ENCODE measurements at places on chromosomes 5 and 9.
A peak's percentile ranks its signal among the peaks of the same experiment; 100 is the strongest.

- H3K27me3 ChIP-seq: no peaks in the 10 kb centered on the region
- no peak overlapping the region for H3K27ac ChIP-seq
- H3K4me3 ChIP-seq: no peak overlapping the region
- no peak for DNase-seq
- H3K36me3 ChIP-seq: no peaks in the 10 kb centered on the region
Measured at GRCh38 chr5:91898019-91898418, 514.9 kb upstream of the ARRDC3 start.

DNA sequence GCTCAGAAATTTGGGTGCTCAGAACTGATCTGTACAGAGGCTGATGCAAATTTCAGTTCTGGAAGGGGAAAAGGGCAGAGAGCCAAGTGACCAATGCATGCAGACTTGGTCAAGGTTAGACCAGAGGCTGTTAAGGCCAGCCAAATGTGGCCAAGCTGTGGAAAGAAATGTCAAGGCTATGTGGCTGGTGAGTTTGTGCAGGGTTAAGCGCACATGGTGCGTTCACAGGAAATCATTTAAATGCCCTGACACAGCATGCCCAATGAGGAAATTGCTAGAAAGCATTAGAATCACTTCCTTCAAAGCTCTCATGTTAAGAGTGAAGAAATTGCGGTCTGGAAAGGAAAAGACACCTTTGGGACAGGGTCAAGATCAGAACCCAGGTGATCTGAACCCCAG, 58.0 kb downstream of the PTPN3 start:
- H3K27me3 ChIP-seq: no peaks in the 10 kb centered on the region
- no peak overlapping the region for H3K27ac ChIP-seq
- DNase-seq: peak; percentile 3
- no peaks in the 10 kb centered on the region for H3K36me3 ChIP-seq
- no peaks in the 10 kb centered on the region for H3K4me1 ChIP-seq

DNA sequence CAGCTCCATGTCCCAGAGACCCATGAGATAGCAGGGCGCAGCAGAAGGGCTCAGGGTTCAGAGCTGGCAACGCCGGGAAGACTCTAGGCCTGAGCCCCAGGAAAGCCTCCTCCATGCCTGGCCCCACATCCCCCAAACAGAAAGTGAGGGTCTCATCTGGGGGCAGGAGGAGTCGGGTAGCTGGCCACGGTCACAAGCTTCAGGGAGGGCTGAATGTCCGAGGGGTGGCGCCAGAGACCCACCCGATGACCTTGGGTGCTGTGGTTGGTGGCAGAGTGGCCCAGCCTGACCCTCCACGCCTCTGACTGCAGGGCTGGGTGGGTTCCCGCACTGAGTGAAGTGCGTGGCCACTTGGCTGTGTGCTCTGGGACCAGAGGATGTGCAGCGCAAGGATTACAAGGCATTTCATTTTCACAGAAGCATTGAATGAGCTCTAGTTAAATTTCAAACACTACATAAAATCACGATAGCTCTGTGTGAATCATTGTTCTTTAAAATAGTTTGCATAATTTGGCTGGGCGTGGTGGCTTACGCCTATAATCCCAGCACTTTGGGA, 3.0 kb downstream of the C8G start:
- no peaks in the 10 kb centered on the region for H3K27me3 ChIP-seq
- no peak overlapping the region for H3K4me3 ChIP-seq
- H3K4me1 ChIP-seq: peaks cover 16% of the 10 kb centered on the region
- H3K36me3 ChIP-seq: peaks cover 4% of the 10 kb centered on the region

- no peak overlapping the region for H3K27ac ChIP-seq
- H3K27me3 ChIP-seq: no peaks in the 10 kb centered on the region
- no peak overlapping the region for H3K4me3 ChIP-seq
- no peak for DNase-seq
Measured at GRCh38 chr9:105251733-105252404, 7.4 kb downstream of the SLC44A1 start.

DNA sequence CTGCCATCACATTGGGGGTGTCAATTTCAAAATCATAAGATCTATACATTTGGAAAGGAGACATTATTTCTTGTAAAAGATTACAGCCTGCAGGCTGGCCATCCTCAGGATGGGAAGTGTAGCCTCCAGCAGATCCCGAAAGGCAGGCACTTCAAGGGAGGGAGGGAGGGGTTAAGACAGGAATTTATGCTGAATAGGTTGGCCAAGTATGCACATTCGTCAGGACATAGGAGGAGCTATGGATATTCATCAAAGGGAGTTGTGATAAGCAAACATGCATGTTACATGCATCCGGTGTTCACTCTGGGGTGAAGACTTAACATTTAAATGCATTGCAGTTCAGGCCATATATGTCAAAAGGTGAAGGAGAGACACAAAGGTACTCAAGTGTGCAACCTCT, 119.4 kb downstream of the CEP120 start:
- DNase-seq: no peak
- H3K36me3 ChIP-seq: no peaks in the 10 kb centered on the region
- no peak overlapping the region for H3K4me3 ChIP-seq
- H3K27me3 ChIP-seq: no peaks in the 10 kb centered on the region
- H3K27ac ChIP-seq: no peak overlapping the region

DNA sequence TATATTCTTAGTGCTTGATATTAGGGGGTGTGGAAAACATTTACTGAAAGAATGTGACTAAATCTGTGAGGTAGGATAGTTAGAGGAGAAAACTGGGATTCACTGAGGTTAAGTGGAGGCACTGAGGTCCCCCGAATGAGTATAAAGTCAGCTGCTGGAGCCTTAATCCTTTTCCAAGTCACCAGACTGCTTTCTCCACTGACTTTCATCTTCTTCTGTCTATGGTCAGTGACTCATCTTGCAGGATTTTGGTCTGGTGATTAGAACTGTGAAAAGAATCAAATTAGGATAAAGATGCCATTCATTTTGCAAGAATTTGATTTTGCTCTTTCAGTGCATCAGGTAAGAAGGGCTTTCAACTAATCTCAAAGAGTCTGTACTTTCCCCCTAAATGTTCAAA, 89.3 kb upstream of the ALDH1A1 start:
- no peaks in the 10 kb centered on the region for H3K36me3 ChIP-seq
- H3K27me3 ChIP-seq: no peaks in the 10 kb centered on the region
- no peak for DNase-seq
- no peaks in the 10 kb centered on the region for H3K4me1 ChIP-seq
- H3K27ac ChIP-seq: no peak overlapping the region
- no peak overlapping the region for H3K4me3 ChIP-seq

DNA sequence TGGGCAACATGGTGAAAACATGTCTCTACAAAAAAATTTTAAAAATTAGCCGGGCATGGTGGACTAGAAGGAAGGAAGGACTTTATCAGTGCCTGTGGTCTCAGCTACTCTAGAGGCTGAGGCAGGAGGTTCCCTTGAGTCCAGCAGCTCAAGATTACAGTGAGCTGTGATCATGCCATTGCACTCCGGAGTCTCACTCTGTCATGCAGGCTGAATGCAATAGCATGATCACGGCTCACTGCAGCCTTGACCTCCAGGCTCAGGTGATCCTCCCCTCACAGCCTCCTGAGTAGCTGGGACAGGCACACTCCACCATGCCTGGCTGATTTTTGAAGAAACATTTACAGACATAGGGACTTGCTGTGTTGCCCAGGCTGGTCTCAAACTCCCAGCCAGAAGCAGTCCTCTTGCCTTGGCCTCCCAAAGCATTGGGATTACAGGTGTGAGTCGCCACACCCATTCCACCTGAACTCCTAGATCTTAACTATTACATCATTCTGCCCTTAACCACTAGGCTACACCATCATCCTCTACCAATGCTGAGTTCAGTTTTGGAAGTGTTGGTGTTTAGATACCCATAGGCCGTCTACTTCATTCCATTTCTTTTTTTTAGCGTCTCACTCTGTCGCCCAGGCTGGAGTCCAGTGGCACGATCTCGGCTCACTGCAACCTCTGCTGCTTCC, 2.0 kb upstream of the URM1 start:
- DNase-seq: no peak
- H3K4me3 ChIP-seq: no peak overlapping the region
- H3K27me3 ChIP-seq: no peaks in the 10 kb centered on the region
- peaks cover 22% of the 10 kb centered on the region for H3K4me1 ChIP-seq
- no peak overlapping the region for H3K27ac ChIP-seq

DNA sequence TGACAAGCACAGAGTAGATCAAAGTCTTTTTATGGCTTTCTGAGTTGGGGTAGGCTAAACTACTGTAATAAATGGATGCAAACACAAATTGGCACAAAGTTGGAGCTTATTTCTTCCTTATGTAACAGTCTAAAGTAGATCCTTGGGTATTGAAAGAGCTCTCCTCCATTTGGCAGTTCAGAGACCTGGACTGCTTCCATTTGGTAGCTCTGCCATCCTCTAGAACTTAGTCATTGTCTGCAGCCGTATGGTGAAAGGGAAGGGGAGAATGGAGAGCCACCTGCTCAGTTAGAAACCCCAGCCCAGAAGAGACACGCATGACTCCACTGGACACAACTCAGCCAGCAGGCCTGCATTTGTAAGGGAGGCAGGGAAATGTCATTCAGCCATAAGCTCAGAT, 345.0 kb downstream of the DMAC1 start:
- H3K36me3 ChIP-seq: no peaks in the 10 kb centered on the region
- no peak for DNase-seq
- no peak overlapping the region for H3K4me3 ChIP-seq
- no peaks in the 10 kb centered on the region for H3K27me3 ChIP-seq

DNA sequence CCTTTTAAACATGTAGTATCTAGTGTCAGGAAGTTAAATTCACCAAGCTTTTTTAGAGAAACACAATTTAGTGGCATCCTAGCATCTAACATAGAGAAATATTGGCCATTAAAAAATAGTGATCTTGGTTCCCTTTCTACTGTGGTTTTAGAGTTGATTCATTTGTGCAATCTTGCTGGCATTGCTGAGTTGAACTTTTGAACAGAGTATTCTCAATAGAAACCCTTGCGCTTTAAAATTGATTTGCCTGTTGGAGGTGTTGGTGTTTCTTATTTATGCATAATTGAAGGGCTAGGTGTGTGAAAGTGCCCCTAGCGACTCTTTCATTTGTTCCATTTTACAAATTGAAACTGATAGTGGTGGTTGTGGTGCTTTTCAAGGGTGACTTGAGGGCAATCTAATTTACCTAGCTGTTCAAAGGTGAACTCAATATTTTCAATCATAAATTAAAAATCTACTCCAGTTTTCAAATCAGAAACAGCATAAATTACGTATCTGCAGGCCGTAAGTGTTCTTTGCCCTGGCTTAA, 73.0 kb upstream of the MPDZ start:
- H3K27me3 ChIP-seq: no peaks in the 10 kb centered on the region
- H3K36me3 ChIP-seq: no peaks in the 10 kb centered on the region
- no peak overlapping the region for H3K4me3 ChIP-seq
- H3K4me1 ChIP-seq: no peaks in the 10 kb centered on the region
- no peak for DNase-seq

GRCh38 chr9:90783552-90783951, 18.1 kb upstream of the SYK start:
- H3K36me3 ChIP-seq: no peaks in the 10 kb centered on the region
- H3K4me1 ChIP-seq: no peaks in the 10 kb centered on the region
- no peak overlapping the region for H3K4me3 ChIP-seq
- no peaks in the 10 kb centered on the region for H3K27me3 ChIP-seq

- no peak for DNase-seq
- no peaks in the 10 kb centered on the region for H3K27me3 ChIP-seq
- no peaks in the 10 kb centered on the region for H3K4me1 ChIP-seq
Measured at GRCh38 chr9:129394061-129394885, 216.2 kb upstream of the IER5L start.

DNA sequence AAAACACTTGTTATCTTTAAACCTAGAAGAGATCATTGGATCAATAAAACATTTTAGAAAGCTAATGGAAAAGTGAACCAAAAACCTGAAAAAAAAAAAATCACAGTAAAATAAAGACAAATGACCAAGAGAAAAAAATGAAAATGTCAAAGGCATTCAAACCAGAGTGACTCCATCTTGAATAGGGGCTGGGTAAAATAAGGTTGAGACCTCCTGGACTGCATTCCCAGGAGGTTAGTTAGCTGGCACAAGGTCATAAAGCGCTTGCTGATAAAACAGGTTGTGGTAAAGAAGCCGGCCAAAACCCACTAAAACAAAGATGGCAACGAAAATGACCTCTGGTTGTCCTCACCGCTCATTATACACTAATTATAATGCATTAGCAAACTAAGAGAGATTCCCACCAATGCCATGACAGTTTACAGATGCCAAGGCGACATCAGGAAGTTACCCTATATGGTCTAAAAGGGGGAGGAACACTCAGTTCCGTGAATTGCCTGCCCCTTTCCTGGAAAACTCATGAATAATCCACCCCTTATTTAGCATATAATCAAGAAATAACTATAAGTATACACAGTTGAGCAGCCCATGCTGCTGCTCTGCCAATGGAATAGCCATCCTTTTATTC, 116.7 kb upstream of the NEK6 start:
- H3K27ac ChIP-seq: no peak overlapping the region
- H3K27me3 ChIP-seq: no peaks in the 10 kb centered on the region
- no peak overlapping the region for H3K4me3 ChIP-seq
- DNase-seq: no peak
- H3K36me3 ChIP-seq: no peaks in the 10 kb centered on the region
